Pancreas (tissue), 10 donors: ENCODE measurements at places on chromosomes 11 and 22. TPM values are rescaled to one million over a fixed set of nuclear protein-coding genes. Genes with fewer than 3 reads are reported as not detected.

ENDOD1 gene
- polyA plus RNA-seq = 5.8 TPM

MPPED2 gene
- polyA plus RNA-seq = 3.3 TPM

MN1 gene
- 0.72 TPM for polyA plus RNA-seq

ESAM gene
- 27.1 TPM for polyA plus RNA-seq

USP2 gene
- 15.4 TPM for polyA plus RNA-seq

DNA sequence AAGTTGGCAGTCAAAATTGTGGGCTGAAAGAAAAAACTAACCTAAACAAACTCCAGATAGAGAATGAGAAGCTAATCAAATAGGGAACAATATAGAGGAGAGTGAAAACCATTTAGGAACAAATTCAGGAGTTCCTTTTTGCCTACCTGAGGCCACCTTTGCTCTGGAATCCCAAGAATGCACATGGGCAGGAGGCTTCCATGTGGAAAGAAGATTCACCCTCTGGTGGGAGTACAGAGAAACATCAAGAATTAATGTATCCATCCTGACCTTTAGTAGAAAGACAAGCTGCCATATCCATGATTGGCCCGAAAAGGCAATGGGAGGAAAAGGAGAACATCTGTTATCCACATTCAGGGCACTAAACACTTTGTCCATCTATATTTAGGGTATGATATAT lies 35.0 kb upstream of the MRGPRX1 start:
- no peaks in the 10 kb centered on the region for H3K4me1 ChIP-seq
- DNase-seq = no peak
- no peaks in the 10 kb centered on the region for H3K36me3 ChIP-seq
- H3K27ac ChIP-seq = no peak overlapping the region

- no peaks in the 10 kb centered on the region for H3K36me3 ChIP-seq
- H3K27ac ChIP-seq = no peak overlapping the region
- no peaks in the 10 kb centered on the region for H3K4me1 ChIP-seq
- DNase-seq = no peak
Measured at GRCh38 chr11:6626971-6627761, 7.9 kb upstream of the TPP1 start.

DNA sequence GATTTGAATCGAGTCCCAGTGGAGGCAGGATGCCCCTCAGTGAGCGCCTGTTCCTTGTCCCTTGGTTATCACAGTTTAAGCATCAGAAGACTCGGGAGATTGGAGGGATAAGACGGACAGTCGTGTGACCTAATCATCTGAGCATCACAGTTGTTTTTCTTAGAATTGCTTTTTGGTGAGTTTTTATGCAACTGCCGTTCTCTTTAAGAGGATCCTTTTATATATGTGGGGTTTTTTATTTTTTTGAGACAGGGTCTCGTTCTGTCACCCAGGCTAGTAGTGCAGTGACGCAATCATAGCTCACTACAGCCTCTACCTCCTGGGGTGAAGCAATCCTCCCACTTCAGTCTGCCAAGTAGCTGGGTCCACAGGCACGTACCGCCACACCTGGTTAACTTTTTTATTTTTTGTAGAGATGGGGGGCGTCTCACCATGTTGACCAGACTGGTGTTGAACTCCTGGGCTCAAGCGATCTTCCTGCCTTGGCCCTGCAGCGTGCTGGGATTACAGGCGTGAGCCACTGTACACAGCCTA lies 16.5 kb downstream of the NUP50 start:
- H3K4me1 ChIP-seq = no peaks in the 10 kb centered on the region
- peaks cover 45% of the 10 kb centered on the region for H3K36me3 ChIP-seq
- DNase-seq = no peak
- H3K4me3 ChIP-seq = no peak overlapping the region
- H3K27me3 ChIP-seq = no peaks in the 10 kb centered on the region
- H3K27ac ChIP-seq = no peak overlapping the region

DNA sequence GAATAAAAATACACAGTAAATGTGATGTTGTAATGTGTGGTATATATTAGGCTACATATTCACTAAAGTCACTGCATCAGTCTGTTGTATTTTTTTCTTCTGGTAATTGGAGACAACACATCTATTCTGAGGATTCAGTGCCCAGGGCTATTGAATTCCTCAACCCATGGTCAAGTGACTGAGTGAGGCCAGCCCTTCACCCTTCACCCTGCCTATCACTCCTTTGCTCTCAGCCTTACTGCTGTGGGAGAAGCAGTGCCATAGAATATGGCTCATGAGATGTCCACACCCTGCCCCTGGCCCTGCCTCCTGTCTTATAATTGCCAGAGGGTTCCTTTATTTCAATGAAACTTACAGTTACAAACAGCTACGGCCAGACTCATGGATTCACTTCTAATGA lies 295.6 kb downstream of the NTM start:
- H3K4me1 ChIP-seq = no peaks in the 10 kb centered on the region
- DNase-seq = no peak
- H3K27ac ChIP-seq = no peak overlapping the region
- H3K36me3 ChIP-seq = no peaks in the 10 kb centered on the region

GRCh38 chr11:72766152-72766902 lies 14.1 kb upstream of the ARAP1 start:
- no peak overlapping the region for H3K27ac ChIP-seq
- no peaks in the 10 kb centered on the region for H3K36me3 ChIP-seq
- no peaks in the 10 kb centered on the region for H3K4me1 ChIP-seq
- H3K4me3 ChIP-seq = no peak overlapping the region

DNA sequence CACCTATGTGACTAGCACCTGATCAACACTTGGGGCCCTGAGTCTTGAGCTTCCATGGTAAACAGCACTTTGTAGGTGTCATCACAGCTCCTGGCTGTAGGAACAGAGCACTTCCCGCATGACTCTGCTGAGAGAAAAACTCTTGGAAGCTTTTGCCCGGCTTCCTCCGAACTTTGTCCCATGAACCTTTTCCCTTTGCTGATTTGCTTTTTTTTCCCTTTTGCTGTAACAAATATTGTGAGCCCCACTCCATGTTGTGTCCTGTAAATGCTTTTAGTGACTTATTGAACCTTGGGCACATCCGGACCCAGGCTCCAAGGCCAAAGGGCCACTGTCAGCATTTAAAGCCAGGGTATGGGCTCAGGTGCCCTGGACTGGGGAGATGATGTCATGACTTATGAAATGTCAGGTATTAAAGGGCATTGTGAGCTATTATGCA lies 391.1 kb downstream of the TENM4 start:
- no peaks in the 10 kb centered on the region for H3K4me1 ChIP-seq
- no peak overlapping the region for H3K4me3 ChIP-seq

DNA sequence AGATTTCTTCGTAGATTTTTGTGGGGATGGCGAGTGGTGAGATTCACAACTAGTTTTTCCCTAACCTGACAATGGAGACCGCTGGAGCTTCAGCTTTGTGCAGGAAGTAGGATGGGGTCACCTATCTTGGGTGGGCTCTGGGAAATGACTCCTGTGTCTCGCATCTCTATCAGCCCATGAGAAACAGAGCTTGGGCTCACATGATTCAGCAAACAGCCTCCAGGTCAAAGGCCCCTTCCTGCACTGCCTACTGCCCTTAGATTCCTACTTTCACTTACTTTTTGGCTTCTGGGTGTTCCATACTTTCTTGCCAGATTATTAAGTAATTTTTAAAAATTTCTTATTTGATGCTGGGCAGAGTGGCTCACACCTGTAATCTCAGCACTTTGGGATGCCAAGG lies 26.3 kb downstream of the C11orf96 start:
- H3K4me1 ChIP-seq = no peaks in the 10 kb centered on the region
- H3K4me3 ChIP-seq = no peak overlapping the region
- no peak overlapping the region for H3K27ac ChIP-seq
- no peaks in the 10 kb centered on the region for H3K36me3 ChIP-seq

GRCh38 chr11:47915783-47916182 lies 64.6 kb upstream of the PTPRJ start:
- DNase-seq = no peak
- H3K4me1 ChIP-seq = peaks cover 35% of the 10 kb centered on the region
- H3K27ac ChIP-seq = no peak overlapping the region
- no peak overlapping the region for H3K4me3 ChIP-seq
- no peaks in the 10 kb centered on the region for H3K36me3 ChIP-seq

DNA sequence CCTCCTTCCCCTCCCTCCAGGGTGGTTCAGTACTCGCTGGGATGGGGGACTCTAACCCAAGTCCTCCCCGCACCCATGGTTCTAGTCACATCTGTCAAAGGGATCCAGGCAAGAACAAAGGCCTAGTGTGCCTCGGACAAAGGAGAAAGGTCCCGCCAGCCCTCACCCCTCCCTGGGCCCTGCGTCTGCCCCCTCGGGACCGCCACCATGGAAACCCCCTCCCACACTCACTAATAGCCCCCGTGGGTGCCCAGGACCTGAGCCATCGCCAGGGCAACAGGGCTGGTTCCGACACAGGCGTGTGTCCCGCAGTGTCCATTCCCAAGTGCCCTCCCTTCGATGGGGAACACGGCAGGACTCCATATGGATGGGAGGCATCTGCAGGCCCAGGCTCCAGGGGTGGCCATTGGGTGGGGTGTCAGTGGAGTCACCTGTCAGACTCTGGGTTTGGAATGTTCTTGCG lies 5.1 kb upstream of the CARNS1 start:
- DNase-seq = no peak
- H3K4me1 ChIP-seq = no peaks in the 10 kb centered on the region
- H3K4me3 ChIP-seq = no peak overlapping the region
- no peaks in the 10 kb centered on the region for H3K27me3 ChIP-seq

DNA sequence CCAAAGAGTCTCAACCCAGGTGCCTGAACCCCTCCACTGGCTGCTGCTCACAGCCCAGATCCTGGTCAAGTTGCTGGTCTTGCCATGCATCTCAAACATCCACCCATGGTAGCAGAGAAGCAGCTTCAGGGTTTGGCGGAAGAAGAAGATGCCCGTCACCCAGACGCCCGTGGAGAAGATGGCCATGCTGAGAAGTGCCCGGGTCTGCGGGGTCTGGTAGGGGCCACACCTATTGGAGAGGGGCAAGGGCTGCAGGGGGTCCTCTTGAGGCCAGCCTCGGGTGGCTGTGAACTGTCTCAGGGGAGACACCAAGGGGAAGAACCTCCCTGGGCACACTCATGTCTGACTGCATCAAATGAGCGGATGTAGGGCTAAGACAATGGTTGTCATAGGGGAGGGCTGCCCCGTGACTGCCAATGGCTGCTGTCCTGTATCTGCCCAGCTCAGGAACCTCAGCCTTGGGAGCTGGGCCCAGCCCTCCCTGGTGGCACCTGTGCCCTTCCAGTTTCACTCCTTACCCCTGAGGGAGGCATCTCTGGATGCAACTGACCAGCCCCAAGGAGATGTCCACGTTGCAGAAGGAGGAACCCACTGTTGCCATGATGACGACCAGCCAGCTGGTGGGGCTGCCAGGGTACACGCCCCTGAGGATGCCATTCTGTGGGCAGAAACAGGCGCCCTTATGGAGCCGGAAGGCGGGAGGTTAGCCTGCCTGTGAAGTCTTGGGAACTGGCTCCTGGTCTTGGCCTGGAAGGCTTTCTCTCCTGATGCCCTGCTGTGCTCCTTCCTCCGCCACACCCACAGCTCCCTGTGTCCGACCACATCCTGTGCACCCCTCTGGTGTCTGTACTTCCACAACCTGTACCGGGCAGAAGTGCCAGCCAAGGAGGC lies 1.2 kb downstream of the CPT1B start:
- no peaks in the 10 kb centered on the region for H3K36me3 ChIP-seq
- H3K27ac ChIP-seq = no peak overlapping the region
- no peaks in the 10 kb centered on the region for H3K4me1 ChIP-seq

- H3K36me3 ChIP-seq = no peaks in the 10 kb centered on the region
- H3K27ac ChIP-seq = peak overlapping the region; percentile 9
- no peaks in the 10 kb centered on the region for H3K4me1 ChIP-seq
Measured at GRCh38 chr11:119533462-119533861, 110.5 kb upstream of the THY1 start.

GRCh38 chr22:27670701-27671412 lies 130.7 kb downstream of the MN1 start:
- peak overlapping the region; percentile 80 for H3K27ac ChIP-seq
- DNase-seq = peak; percentile 74
- no peaks in the 10 kb centered on the region for H3K27me3 ChIP-seq
- H3K4me3 ChIP-seq = no peak overlapping the region

DNA sequence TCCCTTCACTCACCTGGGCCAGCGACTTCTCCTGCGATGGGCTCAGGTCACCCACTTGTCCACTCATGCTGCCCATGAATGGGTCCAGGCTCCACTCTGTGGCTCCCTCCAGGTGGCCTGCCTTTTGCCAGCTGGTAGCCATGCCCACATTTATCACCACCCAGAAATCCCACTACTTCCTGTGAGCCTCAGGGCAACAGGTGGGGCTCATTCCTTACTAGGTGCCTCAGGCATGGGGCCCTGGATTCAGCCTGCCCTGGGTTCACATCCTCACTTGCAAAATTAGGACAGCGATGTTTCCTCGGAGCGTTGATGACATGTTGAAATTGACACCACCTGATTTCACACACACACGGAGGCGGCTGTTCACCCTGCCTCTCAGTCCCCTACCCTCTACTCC lies at the start of gene SEC14L6:
SEC14L6 (minus strand) TSS at position 126 of the 400 bp plus-strand sequence; CDS start at position 67, 59 bp downstream.
- H3K4me1 ChIP-seq = peaks cover 4% of the 10 kb centered on the region
- H3K27me3 ChIP-seq = no peaks in the 10 kb centered on the region
- H3K4me3 ChIP-seq = no peak within 1 kb of the TSS

DNA sequence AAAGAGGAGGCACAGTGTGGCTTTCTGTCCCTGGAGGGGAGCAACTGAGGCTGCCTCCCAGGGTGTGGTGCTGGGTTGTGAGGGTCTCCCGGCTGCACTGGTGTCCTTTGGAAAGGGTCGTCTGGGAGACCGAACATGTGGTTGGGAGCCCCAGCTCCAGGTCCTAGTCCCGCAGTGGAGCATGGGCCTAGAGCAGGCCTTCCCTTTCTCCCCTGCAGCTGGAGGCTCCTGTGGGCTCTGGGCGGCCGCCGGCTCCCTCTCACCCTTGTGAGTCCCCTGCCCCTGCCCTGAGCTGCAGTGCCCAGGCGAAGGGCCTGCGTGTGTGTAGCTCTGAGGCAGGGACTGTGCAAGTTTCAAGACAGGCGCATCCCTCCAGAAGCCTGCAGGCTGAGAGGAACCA lies 1492.7 kb downstream of the BRD1 start:
- DNase-seq = no peak
- H3K4me3 ChIP-seq = no peak overlapping the region
- no peaks in the 10 kb centered on the region for H3K27me3 ChIP-seq
- no peaks in the 10 kb centered on the region for H3K36me3 ChIP-seq
- no peaks in the 10 kb centered on the region for H3K4me1 ChIP-seq

- H3K27me3 ChIP-seq = no peaks in the 10 kb centered on the region
- H3K4me3 ChIP-seq = no peak overlapping the region
- no peak for DNase-seq
- no peaks in the 10 kb centered on the region for H3K4me1 ChIP-seq
- no peaks in the 10 kb centered on the region for H3K36me3 ChIP-seq
Measured at GRCh38 chr11:120244476-120245365, 4.8 kb downstream of the POU2F3 start.
